Fibroblast of the conjunctiva (primary cell): ENCODE measurements at places on chromosomes 4 and X.

DNA sequence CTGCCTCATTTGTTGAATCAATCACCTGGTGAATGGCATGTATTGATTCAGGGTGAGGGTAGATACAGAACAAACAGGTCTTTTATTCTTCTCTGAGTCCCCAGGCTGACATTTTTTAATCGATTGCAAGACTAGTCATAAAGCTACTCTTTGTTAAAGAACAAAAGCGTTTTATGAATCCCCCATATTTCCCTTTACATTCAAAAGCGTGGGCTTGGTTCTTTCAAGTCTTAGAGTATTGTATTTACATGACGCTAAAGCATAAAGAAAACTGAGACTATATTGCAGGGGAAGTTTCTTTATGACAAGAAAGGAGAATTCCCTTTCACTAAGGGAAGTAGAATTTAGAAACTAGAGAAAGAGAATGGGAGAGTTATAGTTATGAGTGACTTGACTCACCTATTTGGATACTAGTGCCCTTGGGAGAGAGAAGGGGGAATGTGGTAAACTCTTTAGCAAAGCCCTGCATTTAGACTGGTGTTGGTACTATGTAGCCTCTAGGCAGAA, 69.3 kb upstream of the PDE5A start:
- DNase-seq: no peak

DNA sequence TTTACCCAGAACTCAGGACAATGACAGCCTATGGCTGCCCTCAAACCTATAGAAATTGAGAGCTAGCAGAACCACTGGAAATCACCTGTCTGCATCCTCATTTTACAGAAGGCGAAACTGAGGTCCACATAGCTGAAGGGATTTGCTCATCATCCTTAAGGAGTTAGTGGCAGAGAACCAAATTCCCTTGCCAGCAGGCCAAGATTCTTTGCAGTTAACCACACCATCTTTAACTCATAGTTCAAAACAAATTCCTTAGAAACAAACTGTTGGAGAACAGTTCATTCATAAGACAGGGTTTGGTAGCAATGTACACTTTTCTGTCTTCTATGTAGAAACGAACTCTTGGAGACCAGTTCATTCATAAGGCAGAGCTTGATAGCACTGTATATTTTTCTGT, 37.9 kb upstream of the RAP2C start:
- DNase-seq: no peak

GRCh38 chr4:168131196-168131595, 38.9 kb downstream of the ANXA10 start:
- DNase-seq: no peak

GRCh38 chr4:58313444-58313843, 1203.3 kb upstream of the IGFBP7 start:
- no peak for DNase-seq

- DNase-seq: no peak
Observed at GRCh38 chr4:2795300-2795892, 2.5 kb downstream of the SH3BP2 start.

DNA sequence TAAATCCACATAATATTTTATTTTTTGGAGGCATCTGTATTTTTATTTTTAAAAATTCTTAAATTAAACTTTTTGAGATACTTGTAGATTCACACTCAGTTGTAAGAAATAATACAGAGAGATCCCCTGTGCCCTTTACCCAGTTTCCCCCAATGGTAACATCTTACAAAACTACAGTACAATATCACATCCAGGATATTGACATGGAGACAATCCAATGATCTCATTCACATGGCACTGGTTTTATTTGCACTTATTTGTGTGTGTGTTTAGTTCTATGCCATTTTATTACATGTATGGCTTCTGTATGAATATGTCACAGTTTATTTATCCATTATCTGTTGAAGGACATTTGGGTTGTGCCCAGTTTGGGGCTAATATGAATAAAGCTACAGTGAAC, 35.5 kb upstream of the EIF1AX start:
- no peak for DNase-seq
